ENCODE measurements at places on chromosomes 7 and 10.

DNA sequence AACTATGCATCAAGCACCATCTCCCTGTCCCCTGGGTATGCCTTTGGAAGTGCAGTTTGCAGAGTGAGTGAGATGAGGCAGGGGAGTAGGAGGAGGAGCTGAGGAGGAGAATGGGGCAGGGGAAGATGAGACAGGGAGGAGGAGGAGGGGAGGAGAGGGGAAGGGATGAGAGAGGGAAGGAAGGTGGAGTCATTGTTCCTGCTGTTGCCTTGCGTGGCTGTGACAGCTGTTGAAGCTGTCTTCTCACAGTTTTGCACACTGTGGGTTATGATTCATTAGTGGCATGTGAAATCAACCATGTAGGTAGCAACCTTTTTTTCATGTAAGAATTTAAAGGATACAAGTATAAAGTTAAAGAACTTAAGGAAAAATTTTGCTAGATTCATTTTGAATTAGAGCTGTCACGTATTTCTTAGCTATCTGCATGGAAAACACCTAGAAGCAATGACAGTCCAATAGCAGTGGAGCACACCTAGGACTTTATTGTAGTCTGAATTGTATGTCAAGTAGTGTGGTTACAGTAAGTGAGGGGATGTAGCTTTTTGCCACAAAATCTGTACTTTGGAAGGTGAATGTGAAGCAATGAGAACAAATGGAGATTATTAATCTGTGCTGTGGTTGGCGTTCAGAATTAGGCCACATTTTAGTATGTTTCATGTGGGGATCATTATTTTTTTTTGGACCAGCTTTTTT is 21.7 kb downstream of the CCM2 start:
- no peak for DNase-seq

DNA sequence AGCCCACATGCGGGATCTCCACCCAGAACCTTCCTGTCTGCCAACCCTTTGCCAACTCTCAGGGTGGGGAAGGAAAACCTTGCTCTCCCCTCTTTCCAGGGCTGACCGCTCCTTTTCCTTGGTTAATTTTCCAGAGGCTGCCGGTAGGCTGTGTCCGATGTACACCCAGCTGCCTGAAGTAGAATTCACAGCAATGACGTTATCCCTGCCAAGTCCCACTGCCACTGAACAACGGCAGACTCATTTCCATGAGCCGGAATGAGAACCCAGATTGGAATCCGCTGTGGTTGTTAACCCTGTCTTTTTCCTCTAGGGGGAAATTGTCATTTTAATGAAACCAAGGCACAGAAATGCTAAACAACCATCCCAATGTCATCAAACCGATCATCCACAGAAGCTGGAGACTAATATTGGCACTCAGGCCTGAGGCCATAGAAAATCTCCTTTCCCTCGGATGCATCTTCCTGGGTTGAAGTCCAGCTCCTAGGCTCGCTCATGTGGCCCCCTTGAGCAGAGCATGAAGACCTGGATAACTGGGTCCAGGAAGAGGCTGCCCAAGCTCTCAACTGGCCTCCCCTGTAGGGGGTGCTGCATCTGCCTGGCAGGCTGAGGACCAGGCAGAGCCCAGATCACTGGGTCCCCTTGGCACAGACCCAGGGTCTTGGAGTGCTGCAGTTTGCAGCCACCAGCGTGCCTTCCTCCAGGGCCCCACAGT is 30.4 kb downstream of the KLRG2 start:
- no peak for DNase-seq

DNA sequence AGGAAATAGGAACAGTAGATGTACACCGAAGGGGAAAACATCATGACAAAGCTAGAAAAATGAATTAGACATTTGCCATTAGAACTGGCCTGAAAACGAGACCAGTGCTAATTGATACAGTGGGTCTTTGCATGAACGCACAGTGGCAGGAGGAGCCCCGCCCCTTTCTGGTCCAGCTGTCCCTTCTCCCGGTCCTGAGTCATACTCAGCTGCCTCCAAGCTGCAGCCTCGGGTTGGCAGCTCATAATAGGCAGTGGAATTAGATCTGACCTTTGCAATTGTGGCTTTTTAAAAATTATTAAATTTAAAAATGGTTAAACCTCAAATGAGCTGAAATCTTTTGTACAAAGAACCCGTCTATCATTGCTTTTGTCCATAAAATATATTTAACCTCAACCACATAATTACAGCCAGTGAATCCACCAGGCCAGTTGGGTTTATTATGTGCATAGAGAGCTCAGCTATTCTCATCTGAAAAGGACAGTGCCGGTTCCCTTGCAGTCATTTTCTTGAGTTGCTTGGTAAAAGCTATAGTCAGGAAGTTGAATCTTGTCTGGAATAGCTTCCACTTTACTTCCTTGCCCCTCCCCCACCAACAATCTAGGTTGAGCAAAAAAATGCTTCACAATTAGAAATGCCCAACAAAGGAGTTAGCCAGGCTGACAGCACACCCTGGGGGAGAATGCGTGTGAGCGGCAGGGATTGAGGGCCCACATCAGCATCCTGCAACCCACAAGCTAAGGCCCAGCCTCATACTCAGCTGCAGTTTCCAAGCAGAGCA is 147.1 kb downstream of the BUB3 start:
- no peak for DNase-seq

GRCh38 chr10:17026686-17027485 is 102.7 kb downstream of the CUBN start:
- DNase-seq = peak; percentile 74

DNA sequence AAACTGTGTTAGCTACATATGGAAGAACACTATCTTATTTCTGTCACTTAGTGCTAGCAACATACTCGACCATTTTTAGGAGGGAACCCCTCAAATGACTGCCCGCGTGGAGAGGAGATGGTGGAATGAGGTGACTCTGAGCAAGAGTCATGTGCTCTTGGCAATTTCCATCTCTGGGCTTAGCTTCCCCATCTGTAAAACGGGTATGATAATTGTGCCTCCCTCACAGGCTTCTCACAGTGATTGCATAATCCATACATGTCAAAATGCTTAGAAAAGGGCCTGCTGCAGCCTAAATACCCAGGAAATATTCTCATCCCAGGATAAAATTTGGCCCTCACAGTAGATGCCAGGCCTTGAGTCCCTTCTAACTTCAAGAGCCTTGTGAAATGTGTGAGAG is 86.6 kb downstream of the WDFY4 start:
- no peak for DNase-seq
